ENCODE measurements at places on chromosomes 5 and 9. TPM values are rescaled to one million over a fixed set of nuclear protein-coding genes. Genes with fewer than 3 reads are reported as not detected.

COL23A1 gene
- 0.16 TPM for total RNA-seq

FAM221B gene
- total RNA-seq = not detected

DNAJB5 gene
- 27.3 TPM for total RNA-seq

CYFIP2 gene
- 96.8 TPM for total RNA-seq

TXNDC8 gene
- total RNA-seq = not detected

WDR31 gene
- total RNA-seq = 1.6 TPM

DMRTA1 gene
- 6.1 TPM for total RNA-seq

- no peaks in the 10 kb centered on the region for H3K27me3 ChIP-seq
- no peak overlapping the region for H3K4me3 ChIP-seq
- H3K27ac ChIP-seq = peak overlapping the region; percentile 8
- no peak for DNase-seq
Observed at GRCh38 chr5:74042559-74042958, 416.6 kb downstream of the ARHGEF28 start.

- H3K27ac ChIP-seq = no peak overlapping the region
- no peak overlapping the region for H3K4me3 ChIP-seq
- DNase-seq = peak; percentile 47
Observed at GRCh38 chr5:126857472-126858410, 80.8 kb downstream of the LMNB1 start.

DNA sequence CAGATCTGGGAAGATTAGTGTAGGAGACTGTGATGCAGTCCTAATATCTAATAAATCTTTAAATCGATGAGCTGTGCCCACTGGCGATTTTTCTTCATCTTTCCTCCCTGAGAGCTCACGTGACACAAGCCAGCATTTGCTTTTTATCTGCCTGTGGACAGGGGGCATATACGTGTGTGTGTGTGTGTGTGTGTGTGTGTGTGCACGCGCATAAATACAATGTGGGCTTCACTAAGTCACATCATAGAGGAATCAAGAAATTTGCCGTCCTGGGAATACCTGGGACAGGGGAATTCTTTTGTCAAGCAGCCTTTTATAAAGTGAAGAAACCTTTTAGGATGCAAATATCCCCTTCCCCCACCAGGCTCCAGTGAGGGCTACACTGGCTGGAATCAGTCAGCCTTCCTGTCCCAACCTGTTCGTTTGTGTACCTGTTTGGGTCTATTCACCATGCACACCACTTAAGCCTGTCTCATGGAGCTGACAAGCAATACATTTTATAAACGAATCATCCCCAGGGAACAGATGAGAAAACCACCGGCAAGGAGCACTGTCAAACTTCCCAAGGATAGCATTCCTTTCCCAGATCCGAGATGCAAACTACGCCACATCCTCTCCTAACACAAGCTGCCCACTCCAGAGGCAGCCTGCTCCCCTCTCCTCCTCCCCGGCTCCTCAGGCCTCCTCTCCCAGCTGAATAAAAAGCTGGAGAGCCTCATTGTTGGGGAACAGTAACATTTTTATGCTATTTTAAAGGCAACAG lies 2.7 kb downstream of the EPB41L4B start:
- H3K4me3 ChIP-seq = no peak overlapping the region
- peaks cover 8% of the 10 kb centered on the region for H3K4me1 ChIP-seq
- no peak for DNase-seq
- no peak overlapping the region for H3K27ac ChIP-seq
- H3K36me3 ChIP-seq = no peaks in the 10 kb centered on the region
- H3K27me3 ChIP-seq = peaks cover 29% of the 10 kb centered on the region

Data from astrocyte (in vitro differentiated cells and primary cell).